A172 (cell line): ENCODE measurements at places on chromosomes 7 and 10. TPM values are rescaled to one million over a fixed set of nuclear protein-coding genes. Genes with fewer than 3 reads are reported as not detected.

GRCh38 chr7:50153148-50153547, 60.1 kb upstream of the ZPBP start:
- DNase-seq, result no peak

GRCh38 chr10:33743429-33743857, 409.0 kb upstream of the NRP1 start:
- DNase-seq, result no peak

DNA sequence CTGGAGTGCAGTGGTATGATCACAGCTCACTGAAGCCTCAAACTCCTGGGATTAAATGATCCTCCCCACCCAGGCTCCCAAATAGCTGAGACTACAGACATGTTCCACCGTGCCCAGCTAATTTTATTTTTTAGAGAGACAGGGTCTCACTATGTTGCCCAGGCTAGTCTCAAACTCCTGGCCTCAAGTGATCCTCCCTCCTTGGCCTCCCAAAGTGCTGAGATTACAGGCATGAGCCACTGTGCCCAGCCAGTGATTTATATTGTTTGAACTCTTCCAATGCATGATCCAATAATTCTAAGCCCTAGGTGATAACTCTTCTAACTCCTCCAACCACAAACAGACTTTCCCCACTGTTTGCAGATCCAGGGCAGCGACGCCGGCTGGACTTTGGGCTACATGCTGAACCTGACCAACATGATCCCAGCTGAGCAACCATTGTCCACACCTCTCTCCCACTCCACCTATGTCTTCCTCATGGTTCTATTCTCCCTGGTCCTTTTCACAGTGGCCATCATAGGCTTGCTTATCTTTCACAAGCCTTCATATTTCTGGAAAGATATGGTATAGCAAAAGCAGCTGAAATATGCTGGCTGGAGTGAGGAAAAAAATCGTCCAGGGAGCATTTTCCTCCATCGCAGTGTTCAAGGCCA, 41.8 kb upstream of the CC2D2B start:
- DNase-seq, result no peak

DNA sequence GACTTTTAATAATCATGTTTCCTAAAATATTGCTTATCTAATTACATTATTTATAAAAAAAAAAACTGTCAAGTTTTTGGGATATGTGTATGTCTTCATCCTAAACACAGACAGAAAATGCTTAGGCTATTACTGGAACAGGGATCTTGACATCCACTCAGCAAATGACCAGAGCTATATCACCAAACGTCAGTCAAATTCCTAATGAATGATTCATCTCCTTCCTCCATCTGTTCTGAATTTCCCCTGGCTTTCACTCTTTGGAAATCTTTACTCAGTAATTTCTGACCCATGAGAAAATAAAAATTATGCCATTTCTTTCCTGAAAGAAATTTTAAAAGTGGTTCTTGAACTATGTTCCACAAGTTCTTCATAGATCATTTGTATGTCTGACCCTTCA, 552.4 kb upstream of the KCND2 start:
- DNase-seq, result peak; percentile 81

- no peak for DNase-seq
These were observed 28.4 kb upstream of the PTPRN2 start for GRCh38 chr7:158616050-158616449.

CLRN3 gene
- total RNA-seq, result 0.31 TPM in 1 of 2 replicates, not detected in the other

MAGI2 gene
- total RNA-seq, result 1.4 and 1.5 TPM in 2 replicates

FGL2 gene
- total RNA-seq, result 0.09 TPM in 1 of 2 replicates, not detected in the other

SPDYE1 gene
- total RNA-seq, result not detected in 2 replicates

BTBD16 gene
- total RNA-seq, result not detected in 2 replicates
